Stimulated activated CD4-positive, alpha-beta T cell treated with anti-CD3 and anti-CD28 coated beads, Interleukin-1b, Interleukin-23, amount 100 ng/mL, for 24 hours (primary cell): ENCODE measurements at places on chromosomes 6 and 20.

GRCh38 chr20:50310673-50311051 is 120.0 kb downstream of the CEBPB start:
- DNase-seq = no peak

DNA sequence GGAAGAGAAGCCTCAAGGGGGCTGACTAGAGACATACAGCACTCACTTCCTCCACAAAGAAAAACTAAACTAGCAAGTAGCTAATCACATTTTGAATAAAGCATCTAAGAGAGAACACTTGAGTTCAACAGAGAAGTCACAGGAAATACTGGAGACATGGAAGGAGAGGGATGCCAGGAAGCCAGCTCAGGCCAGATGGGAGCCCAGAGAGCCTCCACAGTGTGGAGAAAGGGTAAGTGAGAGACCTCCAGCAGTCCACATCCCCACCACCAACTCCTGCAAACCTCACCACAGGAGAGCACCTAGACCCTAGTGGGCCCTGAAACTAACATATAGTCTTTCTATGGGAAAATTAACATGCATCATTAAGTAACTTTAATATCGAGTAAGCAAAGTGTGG is 79.2 kb downstream of the EPM2A start:
- no peak for DNase-seq

DNA sequence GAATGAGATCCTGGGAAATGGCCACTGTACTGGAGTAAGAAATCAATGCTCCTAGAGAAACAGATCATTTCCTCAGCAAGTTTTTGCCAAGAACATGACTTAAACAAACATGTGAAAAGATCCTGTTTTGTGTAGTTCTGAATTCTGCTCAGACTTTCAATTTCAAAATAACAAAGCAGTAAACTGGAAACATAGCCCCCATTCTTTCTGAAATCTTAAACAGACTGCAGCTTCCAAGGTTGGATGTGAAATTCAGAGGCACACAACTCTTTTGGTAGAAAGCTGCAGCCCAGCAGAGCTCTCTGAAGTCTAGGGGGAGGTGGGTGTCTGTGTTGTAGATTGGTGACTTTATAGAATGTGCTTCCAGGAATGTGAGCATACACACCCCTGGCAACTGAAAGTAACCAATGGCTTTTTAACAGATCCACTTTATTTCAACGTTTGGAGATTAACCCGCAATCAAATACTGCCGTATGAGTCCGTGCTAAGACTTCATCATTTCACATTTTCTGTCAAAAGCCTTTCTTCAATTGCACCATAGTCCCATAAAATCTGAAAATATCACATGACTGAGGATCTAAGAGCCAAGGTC is 86.4 kb downstream of the ATXN1 start:
- no peak for DNase-seq

DNA sequence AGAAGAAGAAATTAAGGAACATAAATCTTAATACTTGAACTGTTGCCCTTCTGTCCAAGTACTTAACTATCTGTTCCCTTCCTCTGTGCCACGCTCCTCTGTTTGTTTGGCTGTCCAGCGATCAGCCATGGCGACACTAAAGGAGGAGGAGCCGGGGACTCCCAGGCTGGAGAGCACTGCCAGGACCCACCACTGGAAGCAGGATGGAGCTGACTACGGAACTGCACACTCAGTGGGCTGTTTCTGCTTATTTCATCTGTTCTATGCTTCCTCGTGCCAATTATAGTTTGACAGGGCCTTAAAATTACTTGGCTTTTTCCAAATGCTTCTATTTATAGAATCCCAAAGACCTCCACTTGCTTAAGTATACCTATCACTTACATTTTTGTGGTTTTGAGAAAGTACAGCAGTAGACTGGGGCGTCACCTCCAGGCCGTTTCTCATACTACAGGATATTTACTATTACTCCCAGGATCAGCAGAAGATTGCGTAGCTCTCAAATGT is 17.1 kb downstream of the IRF4 start:
- DNase-seq = no peak

DNA sequence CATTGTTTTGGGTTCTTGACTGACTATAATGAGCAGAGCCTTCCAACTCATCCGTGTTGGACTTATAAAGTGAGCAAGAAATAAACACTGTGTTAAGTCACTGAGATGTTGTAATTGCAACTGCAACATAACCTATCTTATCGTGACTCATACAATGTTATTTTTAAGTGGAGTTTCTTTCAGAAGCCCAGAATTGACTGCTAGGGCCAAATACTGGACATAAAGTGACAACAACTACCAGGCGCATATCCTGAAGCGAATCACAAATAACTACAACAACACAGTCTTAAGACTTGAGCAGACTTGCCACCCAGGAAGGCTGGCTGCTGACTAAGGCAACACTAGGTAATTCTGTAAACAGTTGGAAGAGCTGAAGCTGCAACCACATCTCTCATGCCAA is 326.6 kb downstream of the COL12A1 start:
- DNase-seq = no peak

DNA sequence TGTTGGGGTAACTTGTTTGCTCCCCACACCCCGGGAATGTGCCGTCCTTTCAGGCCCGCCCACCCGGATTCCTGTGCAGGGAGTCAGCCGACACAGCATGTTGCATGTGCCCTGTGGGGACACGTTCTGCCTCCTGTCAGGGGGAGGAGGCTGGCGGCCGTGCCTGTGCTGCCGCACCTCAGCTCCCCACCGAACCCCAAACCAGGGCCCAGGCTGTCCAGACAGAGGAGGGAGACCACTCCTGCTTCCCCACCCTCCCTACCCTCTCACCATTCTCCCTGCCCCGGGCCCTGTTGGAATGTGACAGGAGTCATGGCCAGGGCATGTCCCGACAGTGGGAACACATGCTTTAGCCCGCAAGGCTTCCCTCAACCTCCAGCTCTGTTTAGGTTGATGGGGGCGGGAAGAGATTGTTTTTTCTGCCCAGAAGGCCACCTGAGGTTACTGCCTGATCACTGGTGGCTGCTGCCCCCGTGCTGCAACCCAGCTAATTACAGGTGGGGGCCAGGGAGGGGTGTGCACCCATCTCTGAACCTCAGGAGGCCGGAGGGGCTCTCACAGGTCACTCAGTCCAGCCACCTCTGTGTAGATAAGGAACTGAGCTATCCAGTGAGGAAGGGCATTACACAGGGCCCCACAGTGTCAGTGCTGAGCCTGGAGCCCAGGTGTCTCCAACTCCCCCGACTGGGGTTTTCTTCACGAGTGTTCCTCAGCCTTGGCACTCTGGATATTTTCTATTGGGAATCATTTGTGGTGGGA is 13.6 kb downstream of the LRRC73 start:
- DNase-seq = no peak

- no peak for DNase-seq
Observed at GRCh38 chr6:21459641-21460040, 133.9 kb upstream of the SOX4 start.

DNA sequence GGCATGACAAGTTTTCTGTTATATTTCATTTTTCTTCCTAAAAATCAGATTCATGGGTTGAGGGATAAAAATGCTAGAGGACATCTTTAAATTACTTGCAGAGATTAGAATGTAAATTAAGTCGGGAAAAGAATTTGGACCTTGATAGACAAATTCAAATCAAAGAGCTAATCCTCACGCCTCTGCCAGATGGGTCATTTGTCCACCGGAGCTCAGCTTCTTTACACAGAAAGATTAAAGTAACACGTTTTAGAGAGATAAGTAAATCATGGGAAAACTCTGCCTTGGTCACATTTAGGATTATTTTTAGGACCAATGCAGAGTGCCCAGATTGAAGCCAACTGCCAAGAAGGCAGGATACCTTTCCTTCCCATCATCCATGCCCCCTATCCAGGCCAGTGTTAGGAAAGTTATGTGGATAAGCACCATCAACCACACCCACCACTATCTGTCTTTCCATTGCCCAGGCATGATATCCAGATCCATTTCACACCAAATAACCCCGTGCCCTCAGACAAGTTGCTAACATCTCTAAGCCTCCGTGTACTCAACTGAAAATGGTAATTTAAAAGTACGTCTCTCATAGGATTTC is 397.4 kb upstream of the PLCB4 start:
- no peak for DNase-seq

DNA sequence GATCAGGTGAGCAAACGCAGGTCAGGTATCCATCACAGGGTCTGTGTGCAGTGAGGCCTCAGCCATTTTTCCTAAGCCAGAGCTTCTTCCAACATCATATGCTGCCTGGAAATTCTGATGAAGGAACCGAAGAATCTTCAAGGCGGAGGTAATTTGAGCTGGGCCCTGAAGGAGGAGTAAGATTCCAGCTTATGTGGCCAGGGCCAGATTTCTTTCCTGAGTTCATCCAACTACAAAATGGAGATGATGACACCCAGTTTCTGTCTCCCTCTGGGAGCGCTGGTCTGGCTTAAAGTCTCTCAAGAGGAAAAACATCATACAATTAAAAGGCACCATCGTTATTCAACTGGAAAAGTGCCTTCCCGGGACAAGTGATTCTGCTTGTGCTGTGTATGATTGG is 6.9 kb upstream of the MANBAL start:
- DNase-seq = no peak

DNA sequence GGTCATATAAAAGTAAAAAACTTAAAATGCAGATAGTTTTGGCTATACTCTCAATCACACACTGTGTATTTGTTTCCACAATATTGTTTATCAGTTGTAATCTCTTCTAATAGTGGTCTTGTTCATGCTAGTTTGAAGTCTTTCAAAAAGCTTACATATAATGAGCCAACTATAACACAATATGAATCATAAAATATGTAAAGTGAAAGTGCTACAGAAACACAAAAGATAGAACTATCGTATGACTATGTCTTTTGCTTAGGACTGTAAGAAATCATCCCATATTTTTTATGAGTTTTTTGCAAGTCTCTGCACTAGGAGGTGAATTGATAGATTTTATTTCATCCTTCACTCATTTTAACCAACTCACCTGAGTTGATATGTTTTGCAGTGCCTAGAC is 136.0 kb downstream of the MMUT start:
- no peak for DNase-seq
